RPMI7951 (cell line): ENCODE measurements at places on chromosomes 4 and X. TPM values are rescaled to one million over a fixed set of nuclear protein-coding genes. Genes with fewer than 3 reads are reported as not detected.
A peak's percentile ranks its signal among the peaks of the same experiment; 100 is the strongest.

DNA sequence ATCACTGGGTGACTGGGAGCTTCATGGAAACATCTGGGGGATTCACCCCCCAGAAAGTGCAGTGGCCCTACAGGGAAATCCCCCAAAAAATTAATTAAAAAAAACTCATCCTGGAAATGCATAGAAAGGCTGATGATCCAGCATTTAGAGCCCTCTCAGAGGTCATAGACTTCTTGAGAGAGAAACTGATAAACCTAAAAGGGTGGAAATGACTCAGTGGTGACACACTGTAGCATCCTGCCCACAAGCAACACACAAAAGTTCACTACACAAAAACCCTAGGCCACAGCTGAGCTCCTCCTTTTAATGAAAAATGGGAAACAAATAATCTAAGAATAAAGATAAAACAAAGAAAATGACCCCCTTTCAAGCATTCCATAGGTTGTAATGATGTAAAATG, 911.5 kb downstream of the GLUD2 start:
- DNase-seq = peak; percentile 87

DNA sequence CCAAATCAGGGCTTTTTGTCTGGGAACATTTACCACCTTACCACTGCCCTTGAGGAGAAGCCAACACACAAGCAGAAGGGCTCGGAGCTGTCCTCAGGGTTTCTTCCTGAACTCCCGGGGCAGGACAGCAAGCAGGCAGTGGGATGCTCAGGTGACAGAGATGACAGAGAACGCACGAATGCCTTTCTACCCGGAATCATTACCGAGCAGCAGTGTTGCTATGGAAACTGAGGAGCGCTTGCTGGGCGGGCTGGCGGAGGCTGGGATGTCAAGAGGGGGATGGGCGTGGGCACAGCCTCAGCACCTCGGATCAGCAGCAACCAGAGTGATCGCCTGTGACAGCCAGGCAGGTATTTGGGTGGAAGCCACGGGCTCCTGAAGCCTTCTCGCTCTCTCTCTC, 17.8 kb downstream of the SSR4 start:
- no peak for DNase-seq

GRCh38 chr4:128394778-128395177, 107.2 kb upstream of the PGRMC2 start:
- DNase-seq = peak; percentile 55

DNA sequence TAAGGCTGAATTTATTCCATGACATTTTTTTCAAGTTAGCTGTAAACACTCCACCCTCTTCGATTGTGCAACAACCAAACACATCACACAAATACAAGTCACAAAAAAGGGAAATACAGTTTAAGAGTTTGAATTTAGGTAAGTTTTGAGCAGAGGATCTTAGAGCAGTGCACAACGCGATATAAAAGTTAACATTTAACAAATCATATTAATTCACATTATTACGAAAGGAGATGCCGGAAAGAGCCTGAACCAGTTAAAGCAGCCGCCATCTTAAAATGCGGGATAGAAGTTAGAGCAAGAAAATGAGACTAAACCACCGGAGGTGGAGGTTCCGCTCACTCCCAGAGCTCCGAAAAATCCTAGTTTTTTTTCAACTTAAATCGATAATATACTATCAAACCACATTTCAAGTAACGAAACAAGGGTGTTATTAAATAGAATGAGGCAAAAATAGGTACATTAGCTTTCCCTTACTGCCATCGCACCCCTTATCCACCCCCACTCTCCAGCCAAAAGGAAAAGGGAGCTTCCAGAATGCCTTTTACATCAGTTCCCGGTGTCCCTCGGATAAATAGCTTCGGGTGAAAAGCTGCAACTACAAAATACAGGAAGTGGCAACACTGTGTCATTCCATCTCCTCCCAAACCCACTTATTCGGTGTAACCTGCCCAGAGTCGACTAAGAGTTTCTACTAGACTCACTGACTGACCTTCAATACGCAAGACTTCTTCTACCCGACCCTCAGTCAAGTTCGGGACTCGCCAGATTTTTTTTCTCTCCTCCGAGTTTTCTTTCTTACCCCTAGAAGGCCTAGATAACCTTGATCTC, 1.9 kb downstream of the UBE2D3 start:
- peak; percentile 79 for DNase-seq

GRCh38 chrX:10004832-10005475, 37.8 kb downstream of the CLDN34 start:
- no peak for DNase-seq

DNA sequence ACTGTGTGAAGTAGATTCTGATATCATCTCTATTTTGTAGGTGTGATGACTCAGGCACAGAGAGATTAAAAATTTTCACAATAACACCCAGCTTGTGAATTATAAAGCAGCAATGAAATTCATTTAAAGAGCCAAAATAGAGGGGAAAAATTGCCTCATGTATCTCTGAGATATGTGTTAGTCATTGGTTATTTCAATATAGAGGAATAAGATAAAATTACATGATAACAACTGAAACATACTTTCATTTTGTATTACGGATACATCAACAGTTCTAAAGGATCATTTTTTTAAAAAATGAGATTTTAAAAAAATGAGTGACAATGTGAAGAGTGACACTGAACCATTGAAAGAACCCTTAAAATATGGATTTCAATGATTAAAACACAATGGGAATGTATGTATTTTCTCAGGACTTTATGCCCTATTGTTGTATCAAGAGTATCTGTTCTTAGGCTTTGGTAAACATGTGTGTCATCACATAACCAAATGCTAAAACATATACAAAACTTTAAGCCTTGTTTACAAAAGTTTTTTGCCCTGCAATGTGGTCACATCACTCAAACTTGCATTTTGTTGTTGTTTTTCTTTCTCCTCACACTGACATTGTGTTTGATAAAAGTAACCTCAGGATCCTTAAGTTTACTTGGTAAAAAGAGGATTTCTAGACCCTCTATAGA, 221.3 kb downstream of the ANTXR2 start:
- DNase-seq = no peak

GRCh38 chr4:65668201-65669089, 1.8 kb downstream of the EPHA5 start:
- peak; percentile 45 for DNase-seq

GRCh38 chr4:90844241-90844640, 717.0 kb downstream of the CCSER1 start:
- DNase-seq = no peak

DNA sequence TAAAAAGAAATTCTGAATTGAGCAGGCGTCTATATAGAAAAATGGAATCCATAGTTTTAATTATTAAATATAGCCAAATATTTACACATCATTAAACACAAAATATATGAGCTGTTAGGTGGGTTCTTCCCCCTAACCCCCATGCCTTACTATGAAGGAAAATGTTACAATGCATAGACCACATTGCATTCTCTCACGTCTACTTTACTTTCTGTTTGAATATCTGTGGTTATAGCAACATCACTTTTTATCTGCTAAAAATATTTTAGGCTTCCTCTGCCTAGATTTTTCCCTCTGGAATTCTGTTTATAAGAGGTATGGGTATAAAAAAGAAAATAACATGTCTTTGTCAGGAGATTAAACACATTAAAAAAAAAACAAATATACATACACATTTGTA, 73.1 kb downstream of the MAML3 start:
- DNase-seq = no peak

DNA sequence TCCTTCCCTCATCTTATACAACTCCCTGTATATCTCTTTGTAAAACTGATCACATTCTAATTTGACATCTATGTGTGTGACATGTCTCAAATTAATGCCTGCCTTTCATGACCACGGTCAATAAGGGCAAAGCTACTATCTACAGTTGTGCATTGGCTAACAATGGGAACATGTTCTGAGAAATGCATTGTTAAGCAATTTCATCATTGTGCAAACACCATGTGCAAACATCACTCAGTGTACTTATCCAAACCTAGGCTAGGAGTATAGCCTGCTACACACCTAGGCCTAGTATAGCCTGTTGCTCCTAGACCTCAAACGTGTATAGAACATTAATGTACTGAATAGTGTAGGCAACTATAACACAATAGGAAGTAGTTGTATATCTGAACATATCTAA, 95.0 kb downstream of the BANK1 start:
- DNase-seq = no peak

The MEPE gene
- total RNA-seq = not detected in 2 replicates

The TMPRSS11B gene
- total RNA-seq = not detected in 2 replicates

The MND1 gene
- 27.2 and 36.0 TPM in 2 replicates for total RNA-seq
